ENCODE measurements at places on chromosomes 3 and 15.

- DNase-seq: no peak
Measured at GRCh38 chr3:66593978-66594377, 93.2 kb upstream of the LRIG1 start.

GRCh38 chr3:102400766-102401165 is 34.0 kb upstream of the ZPLD1 start:
- no peak for DNase-seq

GRCh38 chr15:31857194-31857593 is 173.1 kb upstream of the CHRNA7 start:
- no peak for DNase-seq

DNA sequence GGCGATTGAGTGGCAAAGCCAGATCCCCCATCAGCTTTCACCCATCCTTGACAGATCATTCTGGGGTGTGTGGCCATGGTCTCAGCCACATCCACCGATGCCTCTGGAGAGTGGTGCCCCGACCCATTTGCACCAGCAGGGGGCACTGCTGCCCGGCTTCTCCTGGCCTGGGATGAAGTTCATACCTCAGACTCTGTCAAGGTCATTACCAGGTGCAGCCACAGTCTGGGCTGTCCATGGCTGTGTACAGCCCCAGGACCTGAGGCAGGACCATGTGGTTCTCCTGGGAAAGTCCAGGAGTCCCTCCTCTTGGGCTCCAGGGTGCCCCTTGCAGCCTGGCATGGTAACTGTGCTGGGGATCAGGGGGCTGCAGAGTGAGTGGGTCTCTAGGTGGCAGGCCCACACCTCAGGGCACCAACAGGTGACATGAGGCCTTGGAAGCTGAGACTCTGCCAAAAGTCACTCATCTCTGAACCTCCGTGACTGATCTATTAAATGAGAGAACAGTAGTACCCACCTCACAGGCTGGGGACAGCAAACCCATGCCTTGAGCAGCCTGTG is 67.2 kb downstream of the CACNA2D2 start:
- no peak for DNase-seq

GRCh38 chr3:114929971-114930732 is 216.9 kb downstream of the ZBTB20 start:
- no peak for DNase-seq

DNA sequence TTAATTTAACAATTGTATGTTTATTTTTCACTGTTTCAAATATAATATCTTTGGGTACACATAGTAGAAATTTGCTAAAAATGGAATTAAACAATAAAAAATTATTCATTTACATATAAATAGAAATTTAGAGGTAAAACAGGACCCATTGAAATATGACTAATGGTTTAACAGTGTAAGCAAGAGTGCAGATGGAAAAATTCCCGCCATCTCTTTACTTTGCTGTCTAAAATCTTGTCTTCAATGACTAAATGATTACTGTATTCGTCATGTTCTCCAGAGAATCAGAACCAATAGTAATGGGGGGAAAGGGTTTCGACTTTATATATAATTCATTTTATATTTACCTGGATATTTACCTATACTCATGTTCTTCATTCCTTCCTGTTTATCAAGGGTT is 163.1 kb downstream of the IL1RAP start:
- DNase-seq: no peak

DNA sequence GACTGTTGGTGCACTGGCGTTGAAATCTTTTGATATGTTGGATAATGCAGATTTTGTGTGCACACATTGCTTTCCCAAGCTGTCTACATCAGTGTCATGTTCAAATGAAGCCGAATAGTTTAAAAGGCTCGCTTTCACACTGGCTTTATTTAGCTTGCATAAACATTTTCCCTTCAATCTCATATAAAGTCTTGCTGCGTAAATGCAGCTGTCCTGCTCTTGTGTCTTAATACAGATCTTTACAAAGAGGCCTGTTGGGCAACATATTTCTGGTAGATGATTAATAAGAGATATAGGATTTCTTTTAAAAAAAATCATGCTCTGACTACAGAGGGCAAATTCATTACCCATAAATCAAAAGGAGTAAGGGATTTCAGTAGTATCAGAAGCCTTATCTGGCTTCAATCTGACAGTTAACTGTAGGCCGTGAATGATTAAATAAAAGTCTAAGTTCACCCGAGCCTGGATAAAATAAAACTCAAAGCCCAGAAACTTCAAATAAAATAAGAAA is 937.2 kb downstream of the FHIT start:
- no peak for DNase-seq

DNA sequence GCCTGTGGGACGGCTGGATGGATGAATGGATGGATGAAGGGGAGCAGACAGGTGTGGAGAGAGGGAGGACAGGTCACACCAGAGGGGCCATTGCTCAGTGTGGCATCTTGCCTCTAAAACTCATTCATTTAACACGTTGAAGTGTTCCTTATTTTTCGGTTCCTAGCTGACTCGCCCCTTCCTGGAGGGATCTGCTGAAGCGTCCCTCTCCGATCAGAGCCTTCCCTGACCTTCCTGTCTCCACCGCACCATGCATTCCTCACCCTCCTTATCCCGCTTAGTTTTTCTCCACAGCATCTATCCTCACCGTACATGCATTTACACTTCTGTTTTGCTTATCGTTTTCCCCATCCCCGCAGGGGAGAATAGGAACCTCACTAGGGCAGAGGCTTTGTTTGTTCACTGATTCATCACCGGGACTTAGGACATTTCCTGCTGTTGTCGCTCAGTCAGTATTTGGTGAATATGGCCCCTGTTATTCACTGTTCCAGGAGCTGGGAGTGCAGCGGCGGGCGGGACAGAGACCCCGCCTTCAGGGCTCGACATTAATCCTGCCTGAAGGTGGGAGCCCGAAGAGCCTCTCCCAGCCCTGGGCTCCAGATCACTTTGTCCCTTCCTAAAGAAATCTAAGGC is 32.0 kb downstream of the FOXL2 start:
- peak; percentile 23 for DNase-seq

DNA sequence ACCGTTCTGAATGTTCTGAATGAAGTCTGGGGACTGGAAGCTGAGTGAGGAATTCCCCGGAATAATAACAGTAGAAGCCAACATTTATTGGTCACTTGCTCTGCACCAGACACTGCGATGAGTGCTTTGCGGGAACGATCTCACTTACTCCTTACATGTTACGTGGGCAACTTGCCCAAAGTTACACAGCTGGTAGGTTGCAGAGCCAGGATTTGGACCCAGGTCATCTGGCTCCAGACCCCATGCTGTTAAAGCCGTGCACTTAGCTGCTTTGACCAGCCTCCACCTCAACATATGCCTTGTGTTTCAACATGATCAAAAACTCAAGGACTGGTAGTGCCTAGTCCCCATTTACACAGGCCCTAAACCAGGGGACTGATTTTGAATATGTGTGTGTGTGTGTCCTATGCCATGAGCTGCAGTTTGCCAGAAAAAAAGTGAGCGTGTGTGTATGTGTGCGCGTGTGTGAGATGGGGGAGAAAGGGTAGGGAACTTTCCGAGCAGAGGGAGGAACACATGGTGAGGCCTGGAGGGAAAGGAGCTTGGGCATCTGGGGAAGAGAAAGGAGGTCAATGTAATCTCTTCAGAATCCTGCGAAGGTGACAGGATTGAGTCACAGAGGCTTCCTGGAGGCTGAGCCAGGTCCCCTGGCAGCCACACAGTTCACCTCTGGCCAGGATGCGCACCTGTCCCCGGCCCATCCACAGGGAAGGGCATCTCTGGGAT is 28.9 kb downstream of the LINGO1 start:
- DNase-seq: no peak

DNA sequence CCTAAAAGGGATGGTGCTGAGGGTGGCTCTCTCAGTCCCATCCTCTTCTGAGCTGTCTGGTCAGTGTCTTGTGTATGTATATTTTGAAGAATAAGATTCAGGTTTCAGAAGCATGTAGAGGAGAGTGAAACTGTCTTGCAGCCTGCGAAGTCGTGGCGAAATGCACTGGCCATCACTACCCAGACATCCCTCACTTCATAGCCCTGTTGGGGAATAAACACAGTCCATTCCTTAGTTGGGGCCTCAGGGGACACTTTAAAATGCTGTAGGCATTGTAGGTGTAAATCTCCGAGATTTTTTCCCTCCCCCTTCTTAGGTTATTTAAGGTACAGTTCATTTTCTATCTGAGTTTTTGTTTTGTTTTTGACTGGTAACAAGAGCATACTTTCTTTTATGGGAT is 93.8 kb downstream of the DNASE1L3 start:
- no peak for DNase-seq

DNA sequence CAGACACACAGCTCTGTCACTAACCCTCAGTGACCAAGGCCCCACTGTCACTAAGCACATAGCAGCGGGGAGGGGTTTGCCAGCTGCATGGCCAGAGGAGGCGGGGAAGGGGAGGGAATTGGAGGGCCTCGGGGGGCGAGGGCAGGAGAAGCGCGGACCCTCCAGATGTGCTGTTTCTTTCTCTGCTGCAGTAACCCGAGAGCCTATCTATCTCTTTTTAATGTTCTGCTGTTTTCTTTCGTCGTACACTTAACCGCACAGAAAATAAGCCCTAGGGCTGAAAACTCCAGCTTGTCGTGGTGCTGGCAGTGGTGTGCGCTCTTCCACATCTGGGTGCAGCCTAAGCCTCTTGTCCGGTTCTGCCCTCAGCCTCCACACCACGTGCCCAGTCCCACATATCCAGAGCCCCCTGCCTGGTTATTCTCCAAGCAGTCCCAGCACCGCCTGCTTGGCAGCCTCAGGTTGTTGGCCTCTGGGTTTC is 51.1 kb downstream of the BDH1 start:
- DNase-seq: no peak

- DNase-seq: no peak
Measured at GRCh38 chr3:177426878-177427495, 229.7 kb upstream of the TBL1XR1 start.

DNA sequence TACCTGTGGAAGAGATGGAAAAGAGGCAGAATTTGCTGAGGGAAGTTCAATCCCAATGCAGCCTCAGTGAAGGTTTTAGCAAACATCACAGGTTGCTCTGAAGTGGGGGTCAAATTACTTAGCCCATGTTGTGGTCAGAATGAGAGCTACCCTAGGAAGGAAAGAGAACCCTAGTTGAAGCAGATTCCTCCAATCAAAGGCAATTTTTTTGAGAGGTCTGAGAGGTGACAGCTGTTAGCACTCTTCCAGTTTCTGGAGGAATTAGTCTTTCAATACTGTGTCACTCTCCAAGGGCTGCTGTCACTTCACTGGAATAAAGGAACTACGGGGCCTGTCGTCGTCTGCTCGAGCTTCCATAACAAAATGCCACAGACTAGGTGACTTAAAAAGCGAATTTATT is 584.2 kb upstream of the DPPA4 start:
- no peak for DNase-seq

DNA sequence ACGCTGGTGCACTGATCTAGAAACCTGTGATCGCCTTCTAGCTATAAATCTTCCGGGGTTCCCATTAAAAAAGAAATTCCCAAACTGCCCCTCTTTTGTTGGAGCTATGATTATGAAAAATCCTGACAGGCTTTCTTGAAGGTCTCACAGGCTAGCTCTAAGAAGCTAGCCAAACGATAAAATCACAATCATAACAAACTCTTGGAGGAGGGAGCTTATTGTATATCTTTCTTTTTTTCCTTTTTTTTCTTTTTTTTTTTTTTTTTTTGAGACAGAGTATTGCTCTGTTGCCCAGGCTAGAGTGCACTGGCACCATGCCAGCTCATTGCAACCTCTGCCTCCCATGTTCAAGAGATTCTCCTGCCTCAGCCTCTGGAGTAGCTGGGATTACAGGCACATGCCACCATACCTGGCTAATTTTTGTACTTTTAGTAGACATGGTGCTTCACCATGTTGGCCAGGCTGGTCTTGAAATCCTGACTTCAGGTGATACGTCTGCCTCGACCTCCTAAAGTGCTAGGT is 72.0 kb downstream of the MYO1E start:
- no peak for DNase-seq

- no peak for DNase-seq
Measured at GRCh38 chr15:94125698-94126097, 105.7 kb upstream of the MCTP2 start.

GRCh38 chr3:66993082-66993481 is 5.0 kb upstream of the KBTBD8 start:
- no peak for DNase-seq

DNA sequence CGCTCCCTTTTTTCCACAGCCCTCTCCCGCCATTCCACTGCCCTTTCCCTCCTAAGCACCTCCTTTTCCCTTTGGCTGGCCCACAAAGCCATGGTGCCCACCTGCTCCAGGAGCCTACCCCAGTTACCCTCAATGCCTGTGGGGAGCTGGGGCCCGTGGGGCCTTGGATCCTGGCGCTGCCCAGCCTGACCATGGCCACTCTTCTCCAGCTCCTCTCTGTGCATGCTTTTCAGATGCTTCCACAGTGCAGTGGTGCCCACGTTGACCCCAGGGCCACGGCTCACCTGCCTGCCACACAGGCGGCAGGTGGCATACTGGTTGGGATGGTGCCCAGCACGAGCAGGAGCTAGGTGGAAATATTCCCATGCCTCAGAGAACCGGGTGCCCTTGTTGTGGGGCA is 1.5 kb downstream of the ZBED2 start:
- no peak for DNase-seq

DNA sequence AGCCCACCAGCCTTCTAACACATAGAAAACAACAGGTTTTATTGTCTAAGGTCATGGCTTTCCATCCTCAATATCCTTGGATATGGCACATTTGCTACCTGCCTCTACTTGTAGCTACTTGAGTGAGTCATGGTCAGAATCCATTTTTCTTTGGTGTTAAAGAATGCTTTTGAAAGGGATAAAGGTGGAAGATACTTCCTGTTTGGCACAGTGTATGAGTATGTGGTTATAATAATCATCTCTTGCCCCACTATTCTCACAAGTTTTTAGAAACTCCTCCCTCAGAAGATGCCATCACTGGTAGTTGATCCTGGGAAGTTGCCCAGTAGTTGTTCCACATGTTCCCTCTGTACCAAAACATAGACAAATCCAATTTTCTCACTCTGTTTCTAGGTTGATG is 508.6 kb upstream of the IL12A start:
- DNase-seq: no peak

- no peak for DNase-seq
Measured at GRCh38 chr15:35723120-35723847, 177.3 kb upstream of the DPH6 start.

DNA sequence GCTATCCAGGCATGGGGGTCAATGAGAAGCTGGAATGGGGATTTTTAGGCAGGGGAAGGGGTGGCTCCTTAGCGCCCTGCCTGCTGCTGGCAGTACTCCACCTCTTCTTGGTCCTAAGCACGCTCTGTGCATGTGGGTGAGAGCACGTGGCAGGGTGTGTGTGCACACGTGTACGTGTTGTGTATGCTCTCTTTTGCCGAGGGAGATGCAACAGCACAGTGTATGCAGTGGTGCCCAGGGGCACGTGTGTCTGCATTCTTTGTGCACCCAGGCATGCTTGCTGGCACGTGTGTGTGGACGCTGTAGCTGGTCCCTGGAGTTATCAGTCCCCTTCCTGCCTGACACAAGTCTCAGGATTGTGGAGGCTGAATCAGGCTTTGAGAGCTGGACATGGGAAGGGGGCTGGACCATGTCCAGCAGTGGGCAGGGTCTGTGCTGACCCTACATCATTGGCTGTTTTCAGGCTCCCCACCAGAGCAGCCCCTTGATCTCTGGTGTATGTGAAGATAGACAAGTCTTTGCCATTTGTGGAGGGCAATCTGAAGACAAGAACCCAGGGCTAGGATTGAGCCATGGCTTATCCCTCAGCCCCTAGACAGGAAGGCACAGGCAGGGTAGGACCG is 1.9 kb upstream of the CAMKV start:
- DNase-seq: no peak
